NCI-H524 (cell line): ENCODE measurements at places on chromosomes 1 and 21.

GRCh38 chr21:15034126-15034853 is 30.5 kb downstream of the NRIP1 start:
- DNase-seq, result no peak

GRCh38 chr1:112833806-112834205 is 118.7 kb upstream of the PPM1J start:
- no peak for DNase-seq

GRCh38 chr1:75579046-75579445 is 31.9 kb downstream of the SLC44A5 start:
- DNase-seq, result no peak

GRCh38 chr1:210260096-210260495 is 27.5 kb downstream of the SERTAD4 start:
- peak; percentile 7 for DNase-seq

DNA sequence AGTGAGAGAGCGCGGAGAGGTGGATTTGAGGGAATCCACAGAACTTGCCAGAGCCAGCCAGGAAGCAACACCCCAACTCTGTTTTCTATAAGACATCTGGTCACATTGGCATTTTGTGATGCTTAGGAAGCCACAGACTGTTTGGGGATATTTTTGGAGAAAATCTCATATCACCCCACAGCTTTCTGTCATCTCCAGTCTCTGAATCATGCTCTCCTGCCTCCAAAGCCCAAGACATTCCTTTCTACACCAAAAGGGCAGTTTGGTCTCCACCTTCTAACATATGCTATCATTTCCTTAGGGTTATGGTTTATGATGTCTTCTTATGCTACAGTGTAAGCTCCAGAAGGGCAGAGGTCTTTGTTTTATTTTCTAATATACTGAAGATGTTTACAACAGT is 14.4 kb upstream of the BCL10 start:
- no peak for DNase-seq

GRCh38 chr1:70277875-70278274 is 56.7 kb downstream of the SRSF11 start:
- DNase-seq, result no peak

DNA sequence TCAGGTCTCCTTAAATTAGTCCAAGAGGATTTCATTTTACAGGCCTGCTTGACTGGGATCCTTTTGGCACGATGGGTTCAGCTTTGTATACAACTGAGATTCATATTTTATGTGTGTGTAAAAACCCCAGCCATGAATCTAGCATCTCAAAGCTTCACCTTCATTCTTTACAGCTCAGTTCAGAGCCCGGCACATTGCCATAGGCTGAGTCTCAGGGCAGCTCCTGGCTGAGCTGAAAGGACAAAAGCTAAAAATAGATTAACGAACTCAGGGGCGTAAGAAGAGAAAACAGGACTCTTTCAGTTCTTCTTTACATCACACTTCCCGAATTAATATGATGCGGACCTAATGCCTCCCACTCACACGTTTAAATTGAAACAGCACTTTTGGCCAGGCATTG is 262.8 kb upstream of the PBX1 start:
- no peak for DNase-seq

DNA sequence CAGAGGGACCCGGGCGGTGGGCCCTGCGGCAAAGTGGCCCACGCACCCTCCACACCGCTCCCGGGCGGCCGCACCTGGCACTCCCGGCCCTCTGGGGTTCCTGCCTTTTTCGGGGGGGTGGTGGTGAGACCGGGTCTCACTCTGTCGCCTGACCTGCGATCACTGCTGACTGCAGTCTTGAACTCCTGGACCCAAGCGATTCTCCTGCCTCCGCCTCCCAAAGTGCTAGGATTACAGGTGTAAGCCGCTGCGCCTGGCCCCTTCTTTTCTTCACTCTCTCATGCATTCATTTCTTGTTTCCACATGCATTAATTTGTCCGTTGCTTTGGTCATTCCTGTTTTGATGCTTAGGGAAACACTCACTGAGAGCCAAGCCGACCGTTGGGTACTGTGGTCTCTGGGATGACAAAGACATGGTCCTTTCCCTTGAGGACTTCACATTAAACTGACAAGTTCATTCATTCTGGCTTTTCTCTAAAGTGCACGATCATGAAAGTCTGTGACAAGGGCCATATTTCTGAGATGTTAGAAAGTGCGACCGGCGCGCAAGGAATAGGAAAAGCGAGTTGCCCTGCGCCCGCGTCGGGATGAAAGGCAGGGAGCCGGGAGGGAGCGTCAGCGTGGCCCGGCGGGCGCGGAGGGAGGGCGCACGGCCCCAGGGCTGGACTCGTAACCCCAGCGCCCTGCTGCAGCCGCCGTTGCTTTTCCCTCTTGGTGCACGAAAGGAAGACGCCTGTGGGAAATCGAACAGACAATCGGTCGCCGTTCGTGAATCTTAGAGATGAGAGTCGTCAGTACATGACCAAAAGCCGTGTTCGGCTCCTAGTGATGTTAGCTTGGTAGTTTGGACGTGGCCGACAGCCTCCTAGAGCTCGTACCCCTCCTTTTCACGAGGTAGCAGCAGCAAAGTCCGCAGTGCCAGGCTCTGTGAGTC is 1.0 kb upstream of the MCOLN2 start:
- DNase-seq, result no peak

DNA sequence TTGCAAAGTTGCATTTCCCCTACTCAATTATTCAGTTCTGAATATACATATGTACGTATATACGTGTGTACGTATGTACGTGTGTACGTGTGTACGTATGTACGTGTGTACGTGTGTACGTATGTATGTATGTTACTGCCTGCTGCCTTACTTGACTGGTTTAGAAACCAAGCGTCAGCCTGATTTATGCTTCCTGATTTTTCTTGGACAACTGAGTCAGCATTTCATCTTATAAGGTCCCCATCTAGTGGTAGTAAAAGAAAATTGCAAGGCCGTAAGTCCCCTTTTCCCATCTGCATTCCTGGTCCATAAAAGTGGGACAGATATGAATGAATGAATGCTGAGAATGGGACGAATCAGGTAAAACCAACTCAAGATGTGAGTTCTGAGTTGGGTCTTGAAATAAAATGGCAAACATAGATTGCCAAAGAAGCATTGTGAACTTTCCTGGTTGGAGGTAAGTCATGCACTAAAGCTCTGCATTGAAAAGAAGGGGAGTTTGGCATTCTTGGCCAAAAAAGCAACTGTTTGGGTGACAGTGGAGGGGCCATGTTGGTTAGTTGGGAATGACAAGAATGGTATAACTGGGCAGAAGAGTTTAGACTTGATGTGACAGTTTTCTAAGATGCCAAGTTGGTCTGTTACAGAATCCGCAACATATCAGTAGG is 76.4 kb upstream of the DNAH14 start:
- peak; percentile 49 for DNase-seq

GRCh38 chr1:241266121-241266520 is 90.9 kb downstream of the RGS7 start:
- DNase-seq, result no peak

DNA sequence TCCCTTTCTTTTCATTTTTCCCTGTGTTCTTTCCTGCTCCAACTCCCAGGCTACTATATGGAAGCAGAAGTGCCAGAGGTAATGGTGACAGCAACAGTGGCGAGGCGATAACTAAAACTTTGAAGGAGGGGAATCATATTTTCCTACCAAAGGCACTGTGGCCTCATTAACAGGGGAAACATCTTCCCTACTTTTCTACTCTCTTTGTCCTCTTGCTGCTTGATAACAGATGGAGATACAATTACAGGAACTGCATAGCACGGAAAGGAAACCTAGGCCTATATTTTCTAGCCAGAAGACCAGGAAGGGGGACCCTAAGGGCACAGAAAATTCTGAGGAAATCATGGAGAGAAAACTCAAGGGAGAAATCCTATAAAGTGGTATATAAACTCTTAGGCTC is 42.3 kb downstream of the SASS6 start:
- no peak for DNase-seq

GRCh38 chr1:218971156-218971555 is 202.5 kb upstream of the LYPLAL1 start:
- no peak for DNase-seq
